Caco-2 (cell line): ENCODE measurements at places on chromosomes 3 and 15. TPM values are rescaled to one million over a fixed set of nuclear protein-coding genes. Genes with fewer than 3 reads are reported as not detected.

DNA sequence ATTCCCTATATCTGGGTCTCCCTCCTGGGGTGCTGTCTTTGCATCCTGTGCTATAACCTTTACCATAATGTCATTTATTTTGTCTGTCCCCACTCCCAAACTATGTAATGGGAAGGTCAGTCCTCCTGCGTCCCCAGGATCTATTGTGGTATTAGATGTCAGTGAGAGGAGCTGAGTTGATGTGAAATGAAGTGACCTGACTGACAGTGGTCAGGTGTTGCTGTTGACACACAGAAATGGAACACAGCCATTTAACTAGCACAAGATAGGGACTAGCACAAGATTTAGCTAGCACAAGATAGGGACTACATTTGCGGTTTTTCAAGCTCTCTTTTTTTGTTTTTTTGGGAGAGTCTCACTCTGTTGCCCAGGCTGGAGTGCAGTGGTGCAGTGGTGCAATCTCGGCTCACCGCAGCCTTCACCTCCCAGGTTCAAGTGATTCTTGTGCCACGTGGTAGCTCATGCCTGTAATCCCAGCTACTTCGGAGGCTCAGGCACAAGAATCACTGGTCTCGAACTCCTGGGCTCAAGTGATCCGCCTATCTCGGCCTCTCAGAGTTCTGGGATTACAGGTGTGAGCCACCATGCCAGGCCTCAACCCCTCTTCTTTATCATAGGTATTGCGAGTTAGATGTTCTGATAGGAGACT lies 5.2 kb downstream of the NGRN start:
- DNase-seq = no peak

DNA sequence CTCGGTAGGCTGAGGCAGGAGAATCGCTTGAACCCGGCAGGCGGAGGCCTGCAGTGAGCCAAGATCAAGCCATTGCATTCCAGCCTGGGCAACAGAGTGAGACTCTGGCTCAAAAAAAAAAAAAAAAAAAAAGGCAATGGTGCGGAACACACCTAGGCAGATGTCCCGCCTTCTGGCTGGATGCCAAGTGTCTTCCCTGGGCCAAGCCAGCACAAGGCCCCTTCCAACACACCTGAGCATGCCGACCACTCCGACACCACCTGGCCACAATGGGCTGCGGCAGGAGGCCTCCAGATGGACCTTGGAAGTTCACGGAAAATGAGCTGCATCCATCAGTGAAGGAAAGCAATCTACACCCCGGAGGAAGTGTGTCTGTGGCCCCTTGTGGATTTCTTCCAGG lies 19.0 kb downstream of the NUP210 start:
- no peak for DNase-seq

The PRICKLE2 gene
- total RNA-seq = 4.2 and 6.0 TPM in 2 replicates

DNA sequence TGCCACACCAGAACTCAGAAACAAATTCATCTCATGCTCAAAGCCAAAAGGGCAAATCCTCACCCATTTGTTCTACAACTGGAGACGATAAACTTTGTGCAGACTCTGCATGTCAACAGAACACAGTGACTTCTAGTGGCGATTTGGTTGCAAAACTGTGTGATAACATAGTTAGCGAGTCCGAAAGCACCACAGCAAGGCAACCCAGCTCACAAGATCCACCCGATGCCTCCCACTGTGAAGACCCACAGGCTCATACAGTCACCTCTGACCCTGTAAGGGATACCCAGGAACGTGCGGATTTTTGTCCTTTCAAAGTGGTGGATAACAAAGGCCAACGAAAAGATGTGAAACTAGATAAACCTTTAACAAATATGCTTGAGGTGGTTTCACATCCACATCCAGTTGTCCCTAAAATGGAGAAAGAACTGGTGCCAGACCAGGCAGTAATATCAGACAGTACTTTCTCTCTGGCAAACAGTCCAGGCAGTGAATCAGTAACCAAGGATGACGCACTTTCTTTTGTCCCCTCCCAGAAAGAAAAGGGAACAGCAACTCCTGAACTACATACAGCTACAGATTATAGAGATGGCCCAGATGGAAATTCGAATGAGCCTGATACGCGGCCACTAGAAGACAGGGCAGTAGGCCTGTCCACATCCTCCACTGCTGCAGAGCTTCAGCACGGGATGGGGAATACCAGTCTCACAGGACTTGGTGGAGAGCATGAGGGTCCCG lies 199.7 kb downstream of the AKAP13 start:
- no peak for DNase-seq

DNA sequence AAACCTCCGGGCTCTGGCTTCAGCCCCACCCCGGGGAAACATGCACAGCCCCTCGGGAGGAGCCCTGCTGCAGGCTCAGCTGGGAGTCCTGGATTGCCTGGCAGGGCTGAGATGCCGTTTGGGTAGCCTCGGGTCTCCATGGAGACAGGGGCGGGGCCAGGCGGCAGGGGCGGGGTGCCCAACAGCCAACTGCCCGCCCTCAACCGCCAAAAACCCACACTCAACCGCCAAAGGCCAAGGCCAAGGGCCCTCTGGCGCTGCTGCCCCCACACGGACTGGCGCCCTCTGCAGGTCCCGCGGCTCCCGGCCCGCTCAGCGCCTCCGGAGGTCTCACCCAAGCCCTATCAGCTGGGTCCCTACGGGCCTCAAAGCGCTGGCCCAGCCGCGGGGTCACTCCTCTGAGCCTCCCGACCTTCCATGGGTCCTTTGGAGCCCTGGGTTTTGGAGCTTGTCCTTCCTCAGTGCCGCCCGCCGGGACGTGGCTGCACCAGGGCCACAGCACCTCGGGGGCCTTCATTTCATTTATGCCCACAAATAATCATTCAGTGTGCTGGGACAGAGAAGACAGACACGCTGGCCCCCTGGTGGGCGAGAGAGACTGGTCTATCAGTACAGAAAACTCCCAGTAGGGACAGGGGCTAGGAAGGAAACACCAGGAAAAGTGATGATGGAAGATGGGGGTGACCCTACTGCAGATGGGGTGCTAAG lies 33.5 kb upstream of the ACAD9 start:
- DNase-seq = peak; percentile 33

- no peak for DNase-seq
These were observed 52.6 kb downstream of the TBC1D2B start for GRCh38 chr15:78024883-78025282.

DNA sequence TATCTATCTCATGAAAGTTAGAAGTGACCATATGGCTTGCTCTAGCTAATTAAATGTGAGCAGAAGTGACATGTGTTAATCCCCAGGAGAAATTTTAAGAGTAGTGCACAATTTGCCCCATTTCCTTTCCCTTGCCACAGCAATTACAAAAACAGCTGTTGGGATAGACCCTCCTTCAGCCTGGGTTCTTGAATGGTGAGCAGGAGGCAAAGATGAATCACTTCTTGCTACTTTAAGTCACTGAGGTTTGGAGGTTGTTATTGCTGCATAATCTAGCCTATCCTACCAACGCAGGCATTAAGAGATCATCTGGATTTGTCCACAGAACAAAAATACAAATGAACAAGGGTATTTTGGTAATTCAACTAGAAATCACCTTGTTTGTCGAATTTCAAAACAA lies 51.7 kb upstream of the CAPN7 start:
- DNase-seq = no peak

The PLXNA1 gene
- 92.4 and 95.1 TPM in 2 replicates for total RNA-seq

DNA sequence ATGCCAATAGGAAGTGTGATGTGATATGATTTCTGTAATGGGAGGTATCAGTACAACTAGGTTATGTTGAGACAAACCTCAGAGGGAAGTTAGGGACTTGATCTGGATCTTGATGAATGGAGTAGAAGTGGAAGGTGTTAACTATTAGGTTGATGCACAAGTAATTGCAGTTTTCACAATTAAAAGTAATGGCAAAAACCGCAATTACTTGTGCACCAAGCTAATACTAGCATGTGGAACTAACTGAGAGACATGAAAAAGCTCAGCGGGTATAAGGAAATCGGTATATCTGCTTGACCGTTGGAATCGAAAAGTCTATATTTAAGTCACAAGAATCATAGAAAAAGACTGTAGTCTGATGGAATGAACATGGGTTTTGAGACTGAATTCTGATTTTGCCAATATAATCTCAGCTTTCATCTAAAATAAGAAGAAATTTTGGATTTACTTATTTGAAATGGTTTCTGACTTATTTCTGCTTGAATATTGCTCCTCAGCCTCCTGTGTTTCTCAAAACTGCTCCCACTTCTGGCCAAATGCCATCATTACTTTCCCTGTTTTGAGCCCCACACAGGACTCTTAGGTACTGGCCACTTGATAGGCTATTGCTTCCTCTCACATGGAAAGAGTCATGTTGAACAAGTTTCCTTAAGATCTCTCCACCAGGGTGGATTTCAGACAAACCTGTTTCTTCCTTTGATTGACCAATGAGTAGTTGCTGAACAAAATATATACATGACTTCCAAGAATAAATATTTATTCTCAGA lies 271.5 kb upstream of the COL8A1 start:
- DNase-seq = no peak

The FGD5 gene
- total RNA-seq = 0.16 and 0.25 TPM in 2 replicates

DNA sequence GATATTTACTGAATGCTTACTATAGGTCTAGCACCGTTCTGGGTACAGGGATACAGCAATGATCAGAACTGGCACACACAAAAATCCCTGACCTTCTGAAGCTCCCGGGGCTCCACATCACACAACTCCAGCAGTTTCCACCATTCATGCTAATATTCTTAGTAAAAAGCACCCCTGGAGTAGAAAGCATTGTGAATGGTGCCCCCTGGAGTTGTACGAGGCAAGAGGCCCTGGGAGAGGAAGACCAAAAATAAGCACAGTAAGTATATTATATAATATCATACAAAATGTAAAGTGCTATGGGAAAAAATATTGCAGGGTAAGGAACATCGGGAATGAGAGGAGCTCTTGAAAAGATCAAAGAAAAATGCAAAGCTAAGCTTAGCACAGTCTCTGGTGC lies 790 bp upstream of the SRGAP3 start:
- DNase-seq = no peak

- DNase-seq = no peak
These were observed 533.1 kb upstream of the CBLB start for GRCh38 chr3:106401666-106402490.

DNA sequence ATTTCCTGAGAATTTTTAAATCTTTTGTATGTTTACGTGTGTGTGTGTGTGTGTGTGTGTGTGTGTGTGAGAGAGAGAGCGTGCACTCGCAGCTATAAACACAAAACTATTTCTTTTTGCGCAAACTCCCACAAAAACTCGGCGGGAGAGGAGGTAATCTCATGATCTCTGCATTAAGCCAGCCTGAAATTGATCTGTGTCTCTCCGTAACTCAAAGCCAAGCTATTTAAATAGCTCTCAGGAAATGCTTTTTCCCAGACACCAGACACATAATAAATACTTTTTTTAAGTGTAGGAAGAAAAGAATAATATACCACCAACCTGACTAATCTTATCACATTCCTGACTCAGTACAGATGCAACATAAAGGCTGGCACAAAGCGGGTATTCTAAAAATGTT lies 226.8 kb downstream of the MAGI1 start:
- no peak for DNase-seq

DNA sequence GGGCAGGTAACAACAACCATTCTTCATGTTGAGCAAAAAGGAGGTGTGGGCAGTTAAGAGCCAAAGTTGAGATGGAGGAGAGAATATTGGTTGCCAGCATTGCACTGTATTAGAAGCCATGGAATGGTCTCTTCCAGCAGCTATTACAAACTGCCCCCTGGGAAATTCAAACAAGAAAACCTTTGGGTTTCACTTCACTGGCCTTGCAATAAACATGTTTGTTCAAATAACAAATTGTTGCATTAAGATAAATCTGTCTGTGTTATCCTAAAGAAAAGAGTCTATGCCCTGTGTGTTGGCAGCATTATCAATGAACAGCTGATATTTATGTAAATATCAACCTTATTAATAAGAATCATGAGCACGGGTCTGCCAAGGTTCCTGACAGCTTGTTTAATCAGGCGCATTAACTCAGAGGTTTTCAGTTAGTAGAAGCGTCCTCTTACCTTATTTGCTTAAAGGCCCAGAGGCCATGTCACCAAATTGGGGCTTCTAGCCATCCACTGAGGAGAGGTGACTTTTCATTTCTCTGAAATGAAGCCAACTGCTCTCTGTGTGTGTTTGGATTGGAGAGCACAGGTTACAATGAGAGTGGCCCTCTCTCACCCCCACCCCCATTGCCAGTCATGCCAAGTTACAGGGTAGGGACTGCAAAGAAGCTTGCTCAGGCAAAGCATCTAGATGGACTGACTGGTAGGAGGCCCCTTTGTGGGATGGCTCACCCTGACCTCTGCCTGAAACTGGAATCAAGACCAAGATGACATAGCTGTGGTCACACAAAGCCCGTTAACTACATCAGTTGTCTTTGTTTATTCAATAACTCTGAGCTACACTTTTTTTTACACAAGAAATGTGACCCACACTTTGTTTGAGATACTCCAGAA lies 10.5 kb downstream of the FILIP1L start:
- DNase-seq = no peak

DNA sequence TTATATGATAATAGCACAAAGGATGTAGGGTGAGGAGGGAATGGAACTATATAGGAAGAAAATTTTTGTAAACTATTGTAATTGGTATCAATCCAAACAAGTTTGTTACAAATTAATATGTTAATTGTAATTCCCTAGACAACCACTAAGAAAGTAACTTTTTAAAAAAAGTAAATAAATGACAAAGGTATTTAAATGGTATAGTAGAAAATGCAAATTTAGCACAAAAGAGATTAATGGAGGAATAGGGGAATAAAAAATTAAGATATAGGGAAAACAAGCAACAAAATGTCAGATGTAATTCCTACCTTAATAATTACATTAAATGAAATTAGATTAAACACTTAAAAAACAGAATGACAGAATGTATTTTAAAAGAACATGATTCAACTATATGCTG lies 60.3 kb downstream of the TIMP4 start:
- DNase-seq = no peak

GRCh38 chr15:38406436-38406835 lies 47.5 kb upstream of the FAM98B start:
- no peak for DNase-seq

DNA sequence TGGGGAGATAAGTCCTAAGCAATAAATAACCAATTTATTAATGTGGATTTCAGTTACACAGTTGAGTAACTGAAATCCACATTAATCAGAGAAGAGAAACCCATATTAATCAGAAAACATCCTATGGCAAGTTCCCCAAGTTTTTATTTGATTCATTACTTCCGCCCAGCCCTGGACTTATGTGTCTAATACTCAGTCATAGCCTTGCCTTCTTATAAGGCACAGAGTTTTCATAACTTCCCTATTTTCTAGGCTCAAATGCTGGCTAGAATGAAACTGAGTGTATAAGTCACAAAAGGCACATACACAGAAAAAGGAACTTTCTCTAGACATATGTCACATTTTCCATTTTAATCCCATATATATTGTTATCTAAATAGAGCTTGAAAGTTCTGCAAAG lies 28.8 kb downstream of the CD47 start:
- DNase-seq = no peak

- DNase-seq = no peak
These were observed at the start of gene CADPS for GRCh38 chr3:62874711-62875557. TSS of gene CADPS (minus strand) at chr3:62875416. CDS start at chr3:62875029, 387 bp downstream.

DNA sequence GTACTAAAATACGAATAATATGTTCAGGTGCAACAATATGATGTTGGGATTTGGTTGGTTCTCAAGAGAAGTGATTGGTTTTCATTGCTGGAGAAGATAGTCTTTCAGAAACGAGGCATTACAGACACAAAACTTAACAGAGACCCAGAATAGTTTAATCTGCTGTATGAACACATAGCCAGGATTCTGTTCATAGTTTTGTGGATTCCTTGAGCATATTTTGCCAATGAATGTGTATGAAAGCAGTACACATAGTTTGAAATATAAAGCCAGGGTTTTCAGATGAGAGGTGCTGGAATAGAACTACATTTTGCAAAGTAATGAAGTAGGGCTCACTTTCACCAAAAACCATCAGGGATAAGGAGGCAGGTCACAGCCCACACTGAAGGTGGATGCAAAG lies 5.7 kb upstream of the MCTP2 start:
- no peak for DNase-seq

- no peak for DNase-seq
These were observed 1142.2 kb downstream of the IGSF11 start for GRCh38 chr3:117892431-117892841.
